ENCODE measurements at places on chromosomes 1 and 21. TPM values are rescaled to one million over a fixed set of nuclear protein-coding genes. Genes with fewer than 3 reads are reported as not detected.

- DNase-seq: peak; percentile 31
- H3K27me3 ChIP-seq: no peaks in the 10 kb centered on the region
- H3K36me3 ChIP-seq: no peaks in the 10 kb centered on the region
- H3K4me1 ChIP-seq: peaks cover 6% of the 10 kb centered on the region
Observed at GRCh38 chr1:6785728-6786505, 663 bp downstream of the CAMTA1 start.

- H3K27me3 ChIP-seq: no peaks in the 10 kb centered on the region
- no peak overlapping the region for H3K27ac ChIP-seq
- no peak for DNase-seq
- H3K36me3 ChIP-seq: no peaks in the 10 kb centered on the region
- H3K4me3 ChIP-seq: no peak overlapping the region
Observed at GRCh38 chr1:85975912-85976371, 180.6 kb downstream of the COL24A1 start.

DNA sequence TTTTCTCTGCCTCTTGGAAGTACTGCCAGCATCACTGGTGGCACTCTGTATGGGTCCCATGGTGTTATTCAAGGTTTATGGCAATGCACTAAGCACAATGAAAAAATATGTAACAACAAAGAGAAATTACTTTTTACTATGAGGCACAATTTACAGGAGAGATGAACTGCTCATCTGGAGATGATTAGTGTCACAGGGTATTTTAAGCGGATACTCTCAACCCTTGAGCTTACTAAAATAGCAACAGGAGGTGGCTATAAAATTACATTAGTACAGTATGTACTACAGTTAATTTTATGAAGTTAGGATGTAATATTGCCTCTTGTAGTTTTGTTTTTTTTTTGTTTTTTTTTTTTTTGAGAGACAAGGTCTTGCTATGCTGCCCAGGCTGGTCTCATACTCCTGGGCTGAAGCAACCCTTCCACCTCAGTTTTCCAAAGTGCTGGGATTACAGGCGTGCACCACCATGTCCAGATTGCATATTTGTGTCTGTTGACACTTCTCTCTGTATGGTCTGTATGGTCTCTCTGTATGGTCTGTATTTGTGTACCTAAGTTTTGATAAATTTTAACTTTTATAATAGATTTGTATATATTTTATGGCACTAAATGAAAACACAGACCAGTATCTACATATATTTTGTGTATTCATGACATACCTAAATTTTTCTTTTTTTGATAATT lies 175.6 kb upstream of the HP1BP3 start:
- H3K36me3 ChIP-seq: no peaks in the 10 kb centered on the region
- H3K4me3 ChIP-seq: no peak overlapping the region
- no peak for DNase-seq
- H3K27ac ChIP-seq: no peak overlapping the region
- no peaks in the 10 kb centered on the region for H3K27me3 ChIP-seq

- no peaks in the 10 kb centered on the region for H3K36me3 ChIP-seq
- H3K27ac ChIP-seq: no peak overlapping the region
- no peaks in the 10 kb centered on the region for H3K27me3 ChIP-seq
- peaks cover 34% of the 10 kb centered on the region for H3K4me1 ChIP-seq
Observed at GRCh38 chr1:156656806-156657740, 15.2 kb downstream of the BCAN start.

- no peaks in the 10 kb centered on the region for H3K36me3 ChIP-seq
- H3K27me3 ChIP-seq: no peaks in the 10 kb centered on the region
- no peaks in the 10 kb centered on the region for H3K4me1 ChIP-seq
- no peak overlapping the region for H3K27ac ChIP-seq
Observed at GRCh38 chr1:171530676-171531075, 45.3 kb downstream of the PRRC2C start.

- no peak overlapping the region for H3K27ac ChIP-seq
- H3K27me3 ChIP-seq: no peaks in the 10 kb centered on the region
- no peaks in the 10 kb centered on the region for H3K4me1 ChIP-seq
- DNase-seq: no peak
- H3K4me3 ChIP-seq: no peak overlapping the region
Observed at GRCh38 chr1:176717066-176717750, 254.2 kb downstream of the PAPPA2 start.

- no peak overlapping the region for H3K27ac ChIP-seq
- H3K36me3 ChIP-seq: no peaks in the 10 kb centered on the region
- H3K4me3 ChIP-seq: no peak overlapping the region
- H3K27me3 ChIP-seq: no peaks in the 10 kb centered on the region
- no peaks in the 10 kb centered on the region for H3K4me1 ChIP-seq
Observed at GRCh38 chr1:10916991-10917390, 95.5 kb upstream of the TARDBP start.

GRCh38 chr1:94935476-94935875 lies 8.6 kb upstream of the CNN3 start:
- H3K36me3 ChIP-seq: no peaks in the 10 kb centered on the region
- no peak for DNase-seq
- no peak overlapping the region for H3K4me3 ChIP-seq
- H3K4me1 ChIP-seq: no peaks in the 10 kb centered on the region
- H3K27me3 ChIP-seq: no peaks in the 10 kb centered on the region

GRCh38 chr1:41417746-41418145 lies 56.5 kb downstream of the FOXO6 start:
- peak overlapping the region; percentile 93 for H3K27ac ChIP-seq
- H3K27me3 ChIP-seq: no peaks in the 10 kb centered on the region
- H3K4me3 ChIP-seq: no peak overlapping the region
- H3K36me3 ChIP-seq: no peaks in the 10 kb centered on the region

DNA sequence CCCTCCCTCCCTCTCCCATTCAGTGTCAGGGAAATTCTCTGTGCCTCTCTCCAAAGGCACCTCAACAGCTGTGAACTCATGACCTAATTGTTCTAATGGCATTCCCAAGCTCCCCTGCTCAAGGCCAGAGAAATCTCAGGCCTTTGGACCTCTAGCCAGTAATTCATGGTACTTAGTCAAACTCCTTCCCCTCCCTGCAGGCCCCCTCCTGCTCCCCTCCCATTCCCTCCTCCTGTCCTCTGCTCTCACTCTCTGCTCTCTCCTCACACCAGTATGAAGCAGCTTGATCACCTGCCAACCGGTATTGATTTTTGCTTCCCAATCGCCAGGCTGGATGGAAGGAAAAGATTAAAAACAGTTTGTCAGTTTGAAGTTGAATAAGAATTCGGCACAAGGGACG lies 370.5 kb upstream of the PBX1 start:
- no peaks in the 10 kb centered on the region for H3K4me1 ChIP-seq
- H3K4me3 ChIP-seq: no peak overlapping the region
- H3K27me3 ChIP-seq: no peaks in the 10 kb centered on the region
- no peaks in the 10 kb centered on the region for H3K36me3 ChIP-seq
- no peak for DNase-seq

GRCh38 chr1:236502972-236503639 lies 20.7 kb upstream of the LGALS8 start:
- peak overlapping the region; percentile 59 for H3K4me3 ChIP-seq
- no peaks in the 10 kb centered on the region for H3K36me3 ChIP-seq
- peak overlapping the region; percentile 76 for H3K27ac ChIP-seq

DNA sequence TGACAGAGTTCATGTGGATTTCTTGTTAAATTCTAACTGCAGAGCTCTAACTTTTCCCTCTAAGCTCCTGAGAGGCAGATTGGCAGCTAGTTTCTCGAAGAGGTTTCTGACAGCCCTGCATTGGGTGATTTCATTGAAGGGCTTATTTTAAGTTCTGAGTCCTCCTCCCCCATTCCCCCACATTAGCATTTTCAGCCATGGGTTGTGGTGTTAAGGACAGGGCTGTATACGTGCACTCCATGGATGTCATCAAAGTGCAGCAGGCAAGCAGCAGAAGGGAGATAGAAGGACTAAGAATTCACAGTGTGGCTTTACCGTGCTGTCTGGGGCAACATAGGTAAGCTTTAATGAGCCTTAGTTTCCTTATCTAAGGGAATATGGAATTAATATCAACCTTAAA lies 19.0 kb downstream of the CRYZ start:
- H3K4me1 ChIP-seq: no peaks in the 10 kb centered on the region
- H3K27ac ChIP-seq: no peak overlapping the region
- no peak overlapping the region for H3K4me3 ChIP-seq
- no peaks in the 10 kb centered on the region for H3K27me3 ChIP-seq
- H3K36me3 ChIP-seq: peaks cover 11% of the 10 kb centered on the region
- no peak for DNase-seq

DNA sequence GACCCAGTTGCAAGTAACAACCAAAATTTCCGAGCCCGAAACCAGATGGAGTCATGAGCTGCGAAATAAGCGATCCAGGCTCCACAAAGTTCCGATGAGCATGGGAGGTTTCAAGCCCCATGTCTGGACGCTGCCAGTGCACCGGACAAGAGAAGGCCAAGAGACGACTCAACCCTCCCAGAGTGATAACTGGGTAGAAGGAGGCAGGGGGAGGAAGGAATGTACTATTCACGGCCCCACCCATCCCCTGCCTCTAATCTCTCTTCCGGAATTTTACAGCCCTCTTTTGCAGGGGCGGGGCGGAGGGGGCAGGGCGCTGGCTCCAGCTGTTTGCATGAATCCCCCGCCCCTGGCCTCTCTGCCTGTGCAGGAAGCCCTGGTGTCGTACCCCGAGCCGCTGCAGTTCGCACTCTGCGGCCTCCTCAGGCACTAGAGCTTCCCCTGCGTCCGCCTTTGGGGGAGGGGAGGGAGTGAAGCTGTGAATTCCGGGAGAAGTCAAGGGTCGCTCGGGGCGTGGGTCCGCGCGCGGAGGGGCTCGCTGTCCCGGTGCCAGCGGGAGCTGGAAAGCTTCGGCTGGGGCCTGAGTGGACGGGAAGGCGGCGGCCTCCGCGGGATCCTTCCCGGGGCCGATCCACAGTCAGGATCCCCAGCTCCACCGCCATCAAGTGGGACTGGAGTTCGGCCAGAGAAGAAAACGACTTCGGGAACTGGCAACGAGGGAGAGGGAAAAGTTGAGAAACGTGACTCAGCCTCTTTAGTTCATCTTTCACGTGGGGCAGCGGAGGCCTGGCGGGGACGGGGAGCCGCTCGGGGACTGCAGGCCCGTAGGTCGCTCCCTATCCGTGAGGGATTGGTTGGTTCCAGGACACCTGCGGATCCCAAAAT lies 6.3 kb upstream of the PTP4A2 start:
- H3K36me3 ChIP-seq: no peaks in the 10 kb centered on the region
- peak; percentile 54 for DNase-seq
- H3K4me1 ChIP-seq: no peaks in the 10 kb centered on the region
- H3K4me3 ChIP-seq: peak overlapping the region; percentile 43
- H3K27ac ChIP-seq: peak overlapping the region; percentile 87

- no peaks in the 10 kb centered on the region for H3K36me3 ChIP-seq
- no peaks in the 10 kb centered on the region for H3K27me3 ChIP-seq
- no peaks in the 10 kb centered on the region for H3K4me1 ChIP-seq
- no peak overlapping the region for H3K27ac ChIP-seq
- peak overlapping the region; percentile 35 for H3K4me3 ChIP-seq
Observed at GRCh38 chr1:182069028-182069466, 7.5 kb upstream of the ZNF648 start.

DNA sequence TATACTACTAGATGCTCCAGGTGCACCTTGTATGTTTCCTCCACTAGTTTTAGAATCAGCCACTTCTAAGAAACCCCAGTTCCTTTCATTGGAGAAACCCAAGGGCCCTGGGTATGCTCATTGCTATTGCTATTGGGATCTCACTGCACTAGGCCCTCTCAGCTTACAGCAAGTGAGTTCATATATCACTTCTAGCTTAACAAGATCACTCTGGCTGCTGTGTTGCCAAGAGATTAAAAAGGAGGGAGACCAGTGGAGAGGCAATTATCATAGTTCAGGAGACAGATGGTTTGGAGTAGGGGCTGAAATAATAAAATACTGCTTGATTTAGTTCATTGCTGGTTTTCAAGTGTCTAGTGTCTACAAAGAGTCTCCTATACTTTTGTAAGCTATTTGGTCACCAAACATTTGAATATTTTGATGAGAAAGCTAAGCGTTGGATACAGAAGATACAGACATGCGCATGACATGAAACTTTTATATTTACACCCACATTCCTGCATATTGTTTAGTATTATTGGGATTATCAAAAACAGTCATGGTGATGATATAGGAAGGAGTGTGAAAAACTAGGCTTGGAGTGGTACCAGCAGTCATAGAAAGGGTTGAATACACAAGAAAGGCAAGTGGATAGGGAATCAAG lies 671.9 kb downstream of the ADGRL2 start:
- H3K4me3 ChIP-seq: no peak overlapping the region
- no peak overlapping the region for H3K27ac ChIP-seq
- H3K27me3 ChIP-seq: no peaks in the 10 kb centered on the region

GRCh38 chr1:244065960-244066388 lies 14.9 kb downstream of the ZBTB18 start:
- no peak for DNase-seq
- no peaks in the 10 kb centered on the region for H3K27me3 ChIP-seq
- no peaks in the 10 kb centered on the region for H3K36me3 ChIP-seq
- H3K4me1 ChIP-seq: no peaks in the 10 kb centered on the region
- H3K27ac ChIP-seq: peak overlapping the region; percentile 40

GRCh38 chr1:182740120-182740519 lies 49.5 kb upstream of the NPL start:
- H3K4me1 ChIP-seq: no peaks in the 10 kb centered on the region
- no peaks in the 10 kb centered on the region for H3K36me3 ChIP-seq
- no peak overlapping the region for H3K27ac ChIP-seq
- H3K27me3 ChIP-seq: no peaks in the 10 kb centered on the region
- no peak overlapping the region for H3K4me3 ChIP-seq
- DNase-seq: no peak

GRCh38 chr1:32869923-32870614 lies 643 bp downstream of the FNDC5 start:
- H3K36me3 ChIP-seq: no peaks in the 10 kb centered on the region
- DNase-seq: no peak
- peak overlapping the region; percentile 18 for H3K4me3 ChIP-seq

- DNase-seq: no peak
- no peak overlapping the region for H3K4me3 ChIP-seq
- H3K27ac ChIP-seq: no peak overlapping the region
- H3K27me3 ChIP-seq: peaks cover 18% of the 10 kb centered on the region
- no peaks in the 10 kb centered on the region for H3K36me3 ChIP-seq
Observed at GRCh38 chr1:34779962-34780361, 1.1 kb upstream of the GJB3 start.

- no peak overlapping the region for H3K4me3 ChIP-seq
- H3K4me1 ChIP-seq: no peaks in the 10 kb centered on the region
- H3K27ac ChIP-seq: no peak overlapping the region
- DNase-seq: no peak
Observed at GRCh38 chr1:21216835-21217811, 40.4 kb upstream of the EIF4G3 start.

The CACHD1 gene
- total RNA-seq: 25.3 TPM

The RHD gene
- total RNA-seq: not detected

The CHODL gene
- total RNA-seq: 0.32 TPM

The SPRR2E gene
- total RNA-seq: not detected

The HMGCS2 gene
- total RNA-seq: 142 TPM

The OR2AJ1 gene
- total RNA-seq: not detected

Measured in breast epithelium (tissue), 4 donors.